ENCODE measurements at places on chromosomes 2 and 18.
A peak's percentile ranks its signal among the peaks of the same experiment; 100 is the strongest.

DNA sequence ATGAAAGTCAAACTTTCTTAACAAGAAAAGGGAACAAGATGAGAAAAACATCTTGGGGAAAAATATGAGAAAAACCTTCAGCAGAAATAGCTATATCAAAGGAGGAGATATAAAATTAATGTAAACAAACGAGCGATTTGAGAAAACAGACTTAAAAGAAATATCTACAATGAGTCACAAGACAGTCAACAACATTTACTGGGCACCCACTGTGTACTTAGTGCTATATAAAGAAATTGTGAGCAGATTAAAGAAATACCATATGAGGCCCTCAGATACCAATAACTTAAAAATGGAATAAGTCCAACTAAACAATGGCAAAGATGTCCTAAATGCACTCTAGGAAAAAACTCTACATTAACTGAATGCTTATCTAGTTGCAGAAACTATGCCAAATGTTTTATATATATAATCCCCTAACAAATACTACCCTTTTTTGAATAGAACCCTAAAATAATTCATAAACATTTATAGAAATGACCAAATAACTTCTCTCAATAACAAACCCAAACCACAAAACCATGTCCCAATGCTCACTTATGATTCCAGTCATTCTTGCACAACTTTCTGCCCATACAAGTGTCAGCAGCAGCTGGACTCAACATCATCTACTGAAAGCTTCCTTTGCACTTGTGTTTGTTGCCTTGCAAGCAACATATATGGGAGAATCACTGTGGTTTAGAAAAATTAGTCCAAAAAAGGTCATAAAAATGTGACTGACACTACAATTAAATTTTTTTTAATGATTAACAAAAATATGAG is 83.5 kb downstream of the COBLL1 start:
- peak; percentile 21 for DNase-seq

DNA sequence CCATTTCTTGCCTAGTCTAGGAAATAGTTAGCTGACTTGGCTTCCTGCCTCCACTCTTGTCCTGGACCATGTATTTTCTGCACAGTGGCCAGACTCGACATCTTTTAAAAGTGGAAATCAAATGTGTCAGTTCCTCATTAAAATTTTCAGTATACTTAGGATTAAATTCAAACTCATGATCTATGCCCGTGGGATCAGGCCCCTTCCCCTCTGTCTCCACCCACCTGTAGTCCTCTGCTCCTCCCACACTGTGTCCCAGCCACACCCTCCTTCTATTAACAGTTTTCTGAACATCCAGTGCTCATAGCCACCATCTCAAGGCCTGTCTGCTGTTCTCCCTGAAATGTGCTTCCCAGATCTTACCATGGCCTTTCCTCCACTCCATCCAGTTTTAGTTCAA is 13.3 kb downstream of the ARHGAP25 start:
- DNase-seq, result no peak

DNA sequence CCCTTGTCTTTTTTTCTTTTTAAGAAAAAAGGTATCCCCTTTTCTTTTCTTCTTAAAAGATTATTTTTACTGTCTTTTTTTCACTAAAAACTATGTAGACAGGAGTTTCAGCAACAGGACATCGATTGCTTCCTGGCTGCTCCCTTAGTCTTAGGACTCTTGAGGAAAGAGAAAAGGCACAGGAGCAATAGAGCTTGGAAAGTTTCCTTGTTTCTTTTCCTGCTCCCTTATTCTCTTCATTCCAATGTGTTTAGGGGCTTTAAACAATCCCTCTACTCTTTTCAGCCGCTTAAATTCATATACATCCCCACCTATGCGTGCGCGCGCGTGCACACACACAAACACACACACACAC is 225.9 kb upstream of the FBXO11 start:
- no peak for DNase-seq

DNA sequence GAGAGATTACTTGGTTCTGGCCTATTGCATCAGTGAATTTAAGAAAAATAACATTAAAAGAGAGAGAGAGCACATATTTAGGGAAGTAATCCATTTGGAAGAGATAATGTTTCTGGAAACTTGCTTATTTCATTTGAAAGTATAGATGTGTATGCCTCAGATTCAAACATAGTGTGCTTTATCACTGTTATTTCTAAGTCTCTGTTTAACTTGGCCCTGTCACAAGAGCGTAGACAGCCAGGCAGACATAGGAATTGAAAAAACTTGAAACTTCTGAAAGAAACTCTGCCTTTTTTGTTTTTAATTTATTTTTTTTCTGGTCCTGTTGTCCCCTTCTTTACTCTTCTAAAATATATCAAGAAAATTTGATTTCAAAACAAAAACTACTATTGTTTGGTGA is 849.1 kb downstream of the CNTNAP5 start:
- DNase-seq, result no peak

- no peak for DNase-seq
Measured at GRCh38 chr18:71743634-71744033, 800.5 kb downstream of the CBLN2 start.

GRCh38 chr18:23939896-23940295 is 74.7 kb upstream of the TTC39C start:
- DNase-seq, result no peak

DNA sequence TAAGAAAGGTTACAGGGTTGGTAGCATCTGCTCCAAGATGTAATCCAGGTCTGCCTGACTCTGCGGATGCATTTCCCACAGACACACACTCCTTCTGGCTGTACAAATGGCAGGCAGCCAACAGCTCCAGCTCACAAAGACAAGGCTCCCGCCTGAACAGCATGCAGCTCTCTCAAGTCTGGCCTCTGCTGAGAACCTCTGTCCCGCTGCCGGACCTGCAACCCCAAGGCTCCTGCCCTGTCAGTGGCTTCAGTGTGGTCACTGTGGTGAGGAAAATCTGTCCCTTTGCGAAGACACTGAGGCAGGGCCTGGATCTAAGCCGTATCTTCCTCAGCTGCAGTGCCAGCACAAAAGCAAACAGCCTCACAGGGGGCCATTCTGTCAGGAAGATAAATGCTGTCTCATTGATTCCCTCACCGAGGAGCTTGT is 469.3 kb upstream of the MEX3C start:
- peak; percentile 10 for DNase-seq

- DNase-seq, result peak; percentile 99
Measured at GRCh38 chr2:54903736-54904554, 146.3 kb downstream of the RTN4 start.

GRCh38 chr2:9330612-9331270 is 92.6 kb downstream of the ITGB1BP1 start:
- no peak for DNase-seq

DNA sequence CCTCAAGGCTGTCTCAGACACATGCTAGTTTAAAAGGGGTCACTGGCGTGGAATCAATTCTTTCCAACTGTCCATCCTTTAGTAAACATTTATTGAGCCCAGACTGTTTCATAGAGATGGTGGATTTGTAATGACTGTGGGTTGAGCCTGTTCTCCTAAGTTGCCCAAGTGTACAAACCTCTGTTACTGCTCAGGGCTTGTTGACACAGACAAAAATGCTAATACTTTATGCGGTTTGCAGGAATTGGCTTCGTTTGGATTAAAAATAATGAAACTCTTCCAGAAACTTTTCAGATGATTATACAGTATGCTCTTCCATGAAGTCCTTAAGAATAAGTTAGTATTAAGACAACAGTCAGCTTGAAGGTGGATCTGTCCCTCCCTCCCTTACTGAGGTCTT is 83.6 kb upstream of the MGAT5 start:
- DNase-seq, result peak; percentile 18

GRCh38 chr2:178733975-178734374 is 73.2 kb downstream of the TTN start:
- no peak for DNase-seq

DNA sequence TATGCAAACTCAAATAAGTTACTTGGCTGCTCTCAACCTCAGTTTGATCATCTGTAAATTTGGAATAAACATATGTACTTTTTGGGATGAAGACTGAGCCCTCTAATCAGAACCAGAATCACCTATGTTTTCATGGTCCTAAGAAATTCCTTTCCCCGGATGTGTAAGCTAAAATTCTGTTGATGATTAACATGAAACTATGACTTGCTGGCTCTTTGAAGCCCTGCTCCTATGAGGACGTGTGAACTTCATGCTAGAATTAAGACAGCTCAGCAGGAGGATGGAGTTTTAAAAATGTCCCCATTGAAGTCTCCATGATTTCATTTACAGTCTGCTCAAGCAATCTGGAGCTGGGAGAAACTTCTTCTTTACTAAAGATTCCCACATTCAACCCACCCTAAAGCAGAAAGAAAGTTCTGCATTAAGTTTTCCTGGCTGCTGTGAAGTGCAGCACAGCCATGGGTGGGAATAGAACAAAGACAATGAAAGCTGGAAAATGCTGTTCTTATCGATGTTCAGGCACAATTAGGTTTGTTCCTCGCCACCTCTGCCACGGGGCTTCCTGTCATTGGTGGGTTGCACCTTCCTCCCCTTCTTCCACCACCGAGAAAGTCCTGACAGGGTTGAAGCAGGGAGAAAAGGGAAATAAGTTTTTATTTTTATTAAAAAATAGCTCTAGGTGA is 50.9 kb downstream of the ADCYAP1 start:
- DNase-seq, result no peak

DNA sequence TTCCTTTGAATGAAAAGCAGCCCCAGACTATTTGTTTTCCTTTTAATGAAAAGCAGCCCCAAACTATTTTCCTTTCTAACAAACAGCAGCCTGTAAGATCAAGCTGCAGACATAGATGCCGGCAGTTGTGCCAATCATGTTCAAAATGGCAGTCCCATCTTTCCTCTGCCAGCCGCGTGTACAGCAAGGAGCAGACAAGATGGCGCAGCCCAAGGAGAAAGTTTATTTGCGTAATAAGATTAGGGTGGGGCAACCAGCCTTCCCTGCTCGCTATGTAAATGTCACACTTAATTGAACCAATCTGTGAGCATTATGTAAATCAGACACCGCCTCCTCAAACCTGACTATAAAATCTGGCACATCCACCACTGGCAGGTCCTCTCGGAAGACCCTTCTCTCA is 226.0 kb downstream of the TGIF1 start:
- DNase-seq, result no peak

- no peak for DNase-seq
Measured at GRCh38 chr2:38863061-38863695, 12.6 kb downstream of the DHX57 start.

GRCh38 chr2:12619975-12620374 is 96.8 kb upstream of the TRIB2 start:
- DNase-seq, result peak; percentile 93

- DNase-seq, result peak; percentile 63
Measured at GRCh38 chr2:183034806-183035205, 3.5 kb downstream of the NCKAP1 start.

DNA sequence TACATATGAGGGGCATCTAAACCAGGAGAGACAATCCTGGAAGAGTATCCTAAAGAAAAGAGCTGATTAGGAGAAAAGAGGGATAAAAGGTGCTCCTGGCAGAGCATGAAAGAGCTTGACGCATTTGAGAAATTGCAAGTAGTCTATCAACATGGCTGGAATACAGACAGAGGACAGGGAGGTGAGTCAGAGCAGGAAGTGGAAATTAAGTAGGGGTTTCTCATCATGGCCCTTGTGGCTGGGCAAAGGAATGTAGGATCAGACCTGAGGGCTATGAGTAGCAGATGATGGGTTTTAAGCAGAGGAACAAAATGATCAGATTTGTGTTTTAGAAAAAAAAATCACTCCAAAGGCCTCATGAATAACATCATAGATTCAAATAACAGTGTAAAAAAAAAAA is 49.2 kb upstream of the UGP2 start:
- DNase-seq, result peak; percentile 92

DNA sequence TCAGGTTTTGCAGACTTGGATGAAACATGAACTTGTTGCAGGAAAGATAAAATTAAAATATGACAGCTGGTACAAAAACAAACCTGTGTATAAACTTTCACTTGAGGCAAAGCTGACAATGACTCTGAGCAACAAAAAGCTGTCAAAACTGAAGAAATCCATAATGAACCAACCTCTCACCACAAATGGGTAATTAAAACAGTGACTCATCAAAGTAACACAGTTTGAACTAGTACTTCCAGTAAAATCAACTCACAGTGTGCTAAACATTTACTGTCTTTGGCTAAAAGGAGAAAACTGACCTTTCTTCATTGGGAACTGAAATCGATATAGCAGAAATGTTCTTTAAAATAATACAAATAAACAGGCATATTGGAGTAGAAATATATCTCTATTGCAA is 209.7 kb downstream of the WDPCP start:
- peak; percentile 4 for DNase-seq

DNA sequence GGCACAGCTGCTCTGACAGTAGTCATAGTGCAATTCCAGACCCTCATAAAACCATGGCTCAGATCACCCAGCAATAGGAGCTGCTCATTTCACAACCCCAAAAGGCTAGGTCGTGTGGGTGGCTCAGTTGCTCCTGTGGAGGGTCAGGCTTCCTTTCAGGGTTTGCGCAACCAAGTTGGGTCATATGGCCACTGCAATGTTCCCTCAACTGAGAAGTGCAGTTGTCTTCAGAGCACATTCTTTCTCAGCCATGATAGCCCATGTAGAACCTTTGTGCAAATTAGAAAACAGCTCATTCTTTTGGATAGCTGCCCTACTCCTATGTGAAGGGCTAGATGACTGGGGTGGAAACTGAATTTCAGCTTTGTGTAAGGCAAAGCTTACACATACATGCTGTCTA is 3.2 kb downstream of the SERPINB13 start:
- no peak for DNase-seq

DNA sequence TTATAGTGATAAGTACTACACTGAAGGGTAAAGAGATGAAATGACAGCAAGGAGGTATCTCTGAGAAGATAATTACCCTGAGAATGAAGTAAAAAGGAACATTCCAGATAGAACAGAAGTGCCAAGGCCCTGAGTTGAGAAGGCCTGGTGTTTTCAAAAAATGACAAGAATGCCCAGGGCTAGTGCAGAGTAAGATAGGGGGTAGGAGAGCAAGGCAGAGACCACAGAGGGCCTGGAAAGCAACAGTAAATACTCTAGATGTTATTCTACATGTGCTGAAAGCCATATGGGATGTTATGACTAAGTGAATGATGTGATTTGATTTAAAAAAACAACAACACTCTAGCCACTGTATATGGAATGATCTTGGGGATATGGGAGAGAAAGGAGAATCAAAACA is 52.3 kb downstream of the BAZ2B start:
- no peak for DNase-seq

GRCh38 chr2:193584522-193584938 is 1389.8 kb upstream of the TMEFF2 start:
- peak; percentile 32 for DNase-seq

DNA sequence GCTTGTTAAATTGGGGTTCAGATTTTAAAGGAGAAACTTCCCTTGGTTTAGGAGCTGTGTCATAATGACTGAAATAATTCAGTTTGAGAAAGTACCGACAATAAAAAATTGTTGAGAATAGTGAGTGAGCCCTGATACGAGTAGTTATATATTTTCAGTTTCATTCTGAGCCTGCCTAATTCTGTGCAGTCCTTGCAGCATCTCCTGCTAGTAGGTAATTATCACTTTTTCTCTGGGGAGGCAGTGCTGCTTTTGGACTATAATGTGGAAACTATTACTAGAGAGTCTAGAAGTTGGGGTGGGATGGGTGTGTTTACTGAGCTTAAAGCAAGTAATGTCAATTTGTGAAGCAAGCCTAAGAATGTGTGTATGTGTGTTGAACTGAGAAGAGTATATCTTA is 21.7 kb downstream of the ZNF638 start:
- DNase-seq, result no peak
